NCI-H2081 treated with DMSO at 0.1 percent for 48 hours (cell line): ENCODE measurements at places on chromosomes 2 and 18.

DNA sequence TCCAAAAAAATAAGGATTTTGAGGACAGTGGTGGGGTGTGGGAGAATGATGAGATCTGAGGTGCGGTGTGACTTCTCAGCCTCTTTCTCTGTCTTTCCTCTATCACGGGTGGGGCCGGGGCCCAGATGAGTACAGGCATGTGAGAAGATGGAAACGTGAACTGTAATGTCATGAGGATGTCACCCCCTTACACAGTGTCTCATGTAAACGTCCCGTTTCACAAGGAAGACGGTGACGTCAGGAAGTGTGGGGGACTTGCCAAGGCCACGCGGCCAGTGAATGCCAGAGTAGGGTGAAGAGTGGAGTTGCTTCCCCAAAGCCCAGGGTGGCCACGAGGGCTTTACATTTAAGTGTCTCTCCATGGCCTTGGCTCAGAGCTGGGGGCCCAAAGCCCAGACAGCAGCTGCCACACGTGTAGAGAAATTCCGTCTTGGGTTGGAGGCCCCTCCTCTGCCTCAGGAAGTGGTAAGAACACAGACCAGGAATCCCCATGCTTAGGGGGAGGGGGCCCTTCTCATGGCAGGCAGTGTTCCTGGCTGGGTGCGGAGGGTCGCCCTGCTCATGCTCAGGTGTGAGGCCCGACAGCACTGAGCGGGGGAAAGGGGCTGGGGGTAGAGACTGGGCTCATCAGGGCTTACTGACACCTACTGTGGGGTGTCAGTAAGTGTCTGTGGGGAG is 80.9 kb upstream of the SMAD7 start:
- DNase-seq: no peak

- no peak for DNase-seq
These were observed 95.0 kb upstream of the RIOK3 start for GRCh38 chr18:23357996-23358594.

DNA sequence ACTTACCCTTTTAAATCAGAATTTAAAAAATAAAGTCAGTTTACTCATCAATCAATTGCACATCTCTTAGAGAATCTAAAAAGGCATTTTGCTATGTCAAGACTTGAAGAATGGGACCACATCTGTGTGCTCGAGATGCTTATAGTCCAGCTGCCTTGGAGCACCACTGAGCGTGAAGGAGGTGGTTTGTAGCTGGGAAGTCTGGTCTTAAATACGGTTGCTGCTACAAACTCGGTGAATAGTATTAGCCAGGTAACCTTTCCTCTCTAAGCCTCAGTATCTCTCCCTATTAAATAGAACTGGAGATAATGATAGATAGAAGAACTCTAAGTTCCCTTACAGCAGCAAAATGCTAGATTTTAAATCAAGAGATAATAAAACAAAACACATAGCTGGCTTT is 289.7 kb downstream of the TRIB2 start:
- no peak for DNase-seq

DNA sequence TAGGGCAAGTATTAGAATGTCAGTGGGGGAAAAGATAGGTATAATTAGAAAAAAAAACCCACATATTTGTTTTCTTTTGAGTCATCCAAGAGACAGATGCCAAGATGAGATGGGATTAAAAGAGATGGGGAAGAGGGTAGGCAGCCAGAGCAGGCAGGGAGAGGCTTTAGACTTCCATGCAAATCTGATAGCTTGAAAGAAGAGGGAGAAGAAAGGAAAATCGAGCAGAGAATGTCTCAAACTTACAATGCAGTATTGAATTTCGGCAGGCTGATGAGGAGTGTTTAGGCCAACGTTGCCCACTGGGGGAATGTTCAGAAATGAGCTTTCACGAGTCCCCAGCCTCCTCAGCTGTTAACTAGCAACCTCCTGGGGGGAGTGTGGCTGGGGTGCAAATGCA is 91.3 kb downstream of the SPATS2L start:
- DNase-seq: no peak

- no peak for DNase-seq
These were observed 106.6 kb upstream of the MSH6 start for GRCh38 chr2:47676261-47676926.

DNA sequence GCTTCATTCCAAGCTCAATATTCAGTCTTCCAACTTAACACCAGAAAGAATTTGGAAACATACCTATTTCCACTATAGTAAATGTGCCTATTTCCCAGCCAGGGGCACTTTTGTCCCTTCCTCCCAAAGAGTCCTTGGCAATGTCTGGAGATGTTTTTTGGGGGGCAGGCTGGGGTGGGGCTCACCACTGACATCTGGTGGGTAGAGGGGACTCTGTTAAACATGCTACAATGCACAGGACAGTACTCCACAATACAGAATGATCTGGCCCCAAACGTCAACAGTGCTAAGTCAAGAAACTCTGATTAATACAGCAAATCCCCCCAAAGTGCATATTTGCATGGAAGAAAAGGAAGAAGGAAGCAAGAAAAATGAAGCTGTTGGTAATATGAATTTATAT is 61.7 kb downstream of the SMIM21 start:
- DNase-seq: no peak

DNA sequence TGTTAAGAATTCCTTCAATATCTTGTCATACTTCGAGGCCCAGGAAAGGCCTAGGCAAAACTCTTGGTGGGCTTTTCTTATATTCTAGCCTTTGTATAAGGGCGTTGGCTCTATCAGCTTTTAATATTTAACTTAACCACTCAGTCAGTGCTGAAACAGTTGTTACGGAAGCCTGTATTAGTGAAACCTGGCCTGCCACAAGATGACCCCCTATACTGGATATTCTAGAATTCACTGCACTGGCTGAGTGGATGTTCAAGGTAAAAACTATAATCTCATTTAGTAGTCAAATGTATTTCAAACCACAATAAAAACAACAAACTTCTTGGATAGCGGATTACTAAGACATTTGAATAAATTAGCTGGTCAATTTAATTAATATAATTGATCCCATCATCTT is 91.7 kb upstream of the HNMT start:
- no peak for DNase-seq

DNA sequence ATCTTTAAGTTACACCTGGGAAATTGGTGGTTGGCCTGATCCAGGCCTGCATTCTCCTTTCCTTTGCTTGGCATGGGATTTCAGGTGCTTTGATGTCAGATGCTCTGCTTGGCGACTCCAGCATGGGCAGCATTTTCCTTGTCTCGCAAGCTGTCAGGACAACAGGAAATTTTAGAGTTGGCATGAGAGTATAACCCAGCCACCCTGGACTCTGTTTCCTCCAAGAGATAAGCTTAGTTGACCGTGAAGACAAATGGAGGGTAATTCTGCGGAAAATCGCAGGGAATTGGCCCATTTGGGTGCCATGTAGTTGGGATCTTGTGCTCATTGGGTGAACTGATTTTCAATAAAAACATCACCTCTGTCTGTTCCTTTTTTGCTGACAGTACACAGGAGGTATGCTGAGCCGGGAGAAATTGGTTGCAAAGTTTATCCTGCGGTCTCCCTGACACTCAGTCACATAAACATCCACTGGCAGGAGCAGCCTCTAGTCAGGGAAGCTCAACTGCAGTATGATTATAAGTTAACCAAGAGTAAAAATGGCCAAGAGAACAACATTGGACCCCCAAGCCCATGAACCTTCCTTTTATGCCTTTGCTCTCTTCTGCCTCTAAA is 409.9 kb downstream of the SETBP1 start:
- DNase-seq: no peak

GRCh38 chr2:46656640-46657039 is 177.3 kb downstream of the TMEM247 start:
- DNase-seq: no peak

- DNase-seq: no peak
These were observed 246.6 kb upstream of the NCKAP5 start for GRCh38 chr2:133814890-133815289.

GRCh38 chr2:238631491-238632180 is 204.9 kb downstream of the ASB1 start:
- no peak for DNase-seq

GRCh38 chr2:108911807-108912628 is 77.0 kb downstream of the EDAR start:
- DNase-seq: no peak

- no peak for DNase-seq
These were observed 34.0 kb downstream of the ST6GAL2 start for GRCh38 chr2:106851881-106852501.

DNA sequence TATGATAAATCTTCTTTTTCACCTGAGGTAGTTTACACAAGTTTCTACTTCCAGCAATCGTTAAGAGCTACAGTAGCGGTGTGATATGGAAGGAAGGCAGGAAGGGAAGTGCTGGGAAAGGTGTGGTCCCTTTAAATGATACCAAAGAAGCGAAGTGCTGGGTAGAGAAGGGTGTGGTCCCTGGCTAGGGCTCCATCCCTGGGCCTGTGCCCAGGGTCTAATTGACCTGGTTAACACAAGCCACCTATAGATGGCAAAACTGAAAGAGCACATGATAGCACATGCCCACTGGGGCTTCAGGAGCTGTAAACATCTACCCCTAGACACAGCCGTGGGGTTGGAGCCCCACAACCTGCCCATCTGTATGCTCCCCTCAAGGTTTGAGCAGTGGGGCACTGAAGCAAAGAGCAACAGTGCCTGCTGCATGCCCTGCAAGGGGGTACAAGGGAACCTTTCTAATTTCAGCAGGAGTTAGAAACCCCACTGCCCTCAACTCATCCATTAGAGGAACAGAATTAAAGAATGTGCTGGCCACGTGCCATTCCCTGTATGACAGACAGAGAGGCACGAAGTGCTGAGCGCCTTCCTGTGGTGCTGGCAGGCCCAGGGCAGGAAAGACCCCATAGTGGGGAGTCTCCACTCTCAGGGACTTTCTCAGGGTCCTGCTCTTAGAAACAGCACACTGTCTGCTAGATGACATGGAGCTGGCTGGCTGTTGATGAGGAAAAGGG is 153.1 kb upstream of the LMAN1 start:
- DNase-seq: no peak

GRCh38 chr2:36371070-36371874 is 15.7 kb downstream of the CRIM1 start:
- DNase-seq: no peak
